Muscle of back (tissue), 13 donors: ENCODE measurements at places on chromosomes 3 and 15.

GRCh38 chr3:128182656-128183055 lies 29.4 kb downstream of the EEFSEC start:
- no peak for DNase-seq

DNA sequence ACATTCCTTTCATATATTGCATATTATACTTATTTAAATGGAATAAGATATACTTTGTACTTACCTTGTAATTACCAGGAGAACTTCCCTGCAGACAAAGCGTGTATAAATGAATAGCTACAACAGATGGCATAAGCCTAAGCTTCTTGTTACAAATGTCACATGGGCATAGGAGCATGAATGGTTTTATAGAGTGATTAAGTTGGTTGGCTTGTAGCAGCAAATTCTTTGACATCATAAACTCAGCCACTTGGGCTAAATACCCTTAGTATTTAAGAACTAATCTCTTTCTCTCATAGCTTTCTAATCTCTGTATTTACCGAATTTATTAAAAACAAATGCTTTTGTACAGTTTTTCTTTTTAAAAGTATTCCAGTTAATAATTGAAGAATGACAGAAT lies at the start of gene UBAP1L:
Gene UBAP1L, minus strand, starts transcription at position 115 of the 400 bp plus-strand sequence. CDS start 8,985 bp downstream, outside the sequence.
- no peak for DNase-seq

- no peak for DNase-seq
Observed at GRCh38 chr15:63881431-63881830, 47.7 kb upstream of the HERC1 start.

- DNase-seq = no peak
Observed at GRCh38 chr15:76575274-76575673, 238.7 kb downstream of the ISL2 start.

DNA sequence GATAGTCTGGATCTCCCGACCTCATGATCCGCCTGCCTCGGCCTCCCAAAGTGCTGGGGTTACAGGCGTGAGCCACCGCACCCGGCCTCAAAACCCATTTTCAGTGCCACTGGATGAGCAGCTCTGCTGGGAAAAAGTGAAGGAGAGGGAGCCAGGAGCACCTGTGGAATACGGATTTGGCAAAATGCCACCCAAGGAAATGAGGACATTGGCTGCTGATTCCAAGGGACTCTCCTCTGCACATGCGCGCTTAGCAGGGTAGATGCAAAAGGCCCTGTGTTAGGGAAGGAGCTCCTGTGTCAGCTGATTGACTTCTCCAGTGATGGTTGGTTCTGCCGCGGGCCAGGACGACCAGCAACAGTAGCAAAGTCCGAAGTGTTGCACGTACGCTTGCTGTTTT lies 43.4 kb upstream of the IGF1R start:
- DNase-seq = no peak

- DNase-seq = peak; percentile 59
Observed at GRCh38 chr3:135966271-135966961, 888 bp downstream of the PPP2R3A start.

GRCh38 chr3:111667170-111667569 lies 72.0 kb upstream of the ZBED2 start:
- DNase-seq = no peak

GRCh38 chr3:155549087-155549486 lies 195.8 kb downstream of the PLCH1 start:
- DNase-seq = no peak

DNA sequence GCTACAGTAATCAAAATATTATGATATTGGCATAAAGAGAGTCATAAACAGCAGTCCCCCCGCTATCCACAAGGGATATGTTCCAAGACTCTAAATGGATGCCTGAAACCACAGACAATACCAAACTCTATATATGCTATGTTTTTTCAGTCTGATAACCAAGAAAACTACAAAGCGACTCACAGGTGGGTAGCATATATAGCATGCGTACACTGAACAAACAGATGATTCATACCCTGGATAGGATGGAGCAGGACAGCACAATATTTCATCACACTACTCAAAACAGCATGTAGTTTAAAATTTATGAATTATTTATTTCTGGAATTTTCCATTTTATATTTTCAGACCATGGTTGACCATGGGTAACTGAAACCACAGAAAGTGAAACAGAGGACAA lies 87.0 kb upstream of the PPP2R3A start:
- DNase-seq = no peak

DNA sequence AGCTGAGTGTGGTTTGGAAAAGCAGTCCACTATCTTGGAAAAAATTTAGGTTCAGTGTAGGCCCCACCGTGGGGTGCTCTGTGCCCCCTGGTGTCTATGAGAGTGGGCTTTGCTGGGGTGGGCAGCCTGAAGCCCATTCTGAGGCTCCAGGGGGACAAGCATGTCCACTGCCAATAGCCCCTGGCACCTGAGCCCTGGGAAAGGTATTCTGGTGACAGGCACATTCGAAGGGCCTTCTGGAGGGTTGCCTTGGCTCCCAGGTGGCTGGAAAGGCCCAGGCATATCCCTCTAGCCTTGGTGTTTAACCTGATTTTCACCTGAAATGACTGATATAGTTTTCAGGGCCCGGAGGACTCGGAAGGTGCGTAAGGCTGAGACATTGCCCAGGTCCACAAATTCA lies 36.1 kb downstream of the SCN5A start:
- no peak for DNase-seq

GRCh38 chr3:100703865-100704264 lies 5.4 kb upstream of the TFG start:
- DNase-seq = no peak

- DNase-seq = no peak
Observed at GRCh38 chr3:127730171-127730570, 57.4 kb downstream of the ABTB1 start.

DNA sequence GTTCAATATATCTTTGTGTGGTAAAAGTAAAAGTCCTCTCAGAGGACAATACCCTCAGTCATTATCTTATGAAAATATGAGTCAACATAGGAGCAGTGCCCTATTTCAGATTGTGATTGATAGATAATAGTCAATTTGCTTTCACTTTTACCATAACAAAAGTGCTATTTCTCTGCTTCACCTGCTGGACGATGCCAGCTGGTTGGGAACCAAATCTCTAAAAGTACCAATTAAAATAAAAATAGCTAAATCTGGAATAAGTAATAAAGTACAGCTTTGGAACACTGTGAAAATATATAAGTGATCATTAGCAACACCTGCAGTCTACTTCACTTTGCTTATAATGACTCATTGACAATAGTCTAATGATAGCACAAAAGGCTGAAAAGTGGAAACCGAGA lies 390.3 kb upstream of the AGTR1 start:
- no peak for DNase-seq

- DNase-seq = no peak
Observed at GRCh38 chr3:109702252-109702651, 364.9 kb upstream of the DPPA4 start.

DNA sequence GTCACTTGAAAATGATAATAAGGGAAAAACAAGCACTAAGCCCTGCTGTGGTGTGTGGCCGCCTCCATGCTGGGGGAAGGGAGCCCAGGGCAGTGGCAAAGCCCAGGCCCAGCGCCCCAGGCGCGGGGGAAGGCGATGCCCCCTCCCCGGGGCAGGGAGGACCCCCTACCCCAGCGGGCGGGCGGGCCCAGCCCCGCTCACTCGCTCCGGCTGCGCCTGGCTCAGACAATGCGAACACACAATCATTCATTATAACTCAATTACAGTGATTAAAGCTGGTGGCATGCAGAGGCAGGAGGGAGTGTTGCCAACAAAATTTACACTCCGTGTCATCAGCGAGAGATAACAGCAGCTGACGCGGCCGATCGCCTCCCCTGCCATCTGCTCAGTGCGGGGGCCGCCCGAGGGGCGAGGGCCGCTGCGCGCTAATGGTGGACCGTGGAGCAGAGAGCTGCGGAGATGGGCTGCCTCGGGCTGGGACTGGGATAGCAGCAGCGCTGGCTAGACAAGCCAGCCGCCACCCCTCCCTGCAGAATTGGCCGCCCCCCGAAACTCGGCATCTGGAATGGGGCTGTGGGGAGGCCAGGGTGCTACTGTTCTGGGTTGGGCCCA lies 64.1 kb downstream of the TLE3 start:
- peak; percentile 60 for DNase-seq

GRCh38 chr3:166837535-166837934 lies 542.6 kb downstream of the ZBBX start:
- no peak for DNase-seq

DNA sequence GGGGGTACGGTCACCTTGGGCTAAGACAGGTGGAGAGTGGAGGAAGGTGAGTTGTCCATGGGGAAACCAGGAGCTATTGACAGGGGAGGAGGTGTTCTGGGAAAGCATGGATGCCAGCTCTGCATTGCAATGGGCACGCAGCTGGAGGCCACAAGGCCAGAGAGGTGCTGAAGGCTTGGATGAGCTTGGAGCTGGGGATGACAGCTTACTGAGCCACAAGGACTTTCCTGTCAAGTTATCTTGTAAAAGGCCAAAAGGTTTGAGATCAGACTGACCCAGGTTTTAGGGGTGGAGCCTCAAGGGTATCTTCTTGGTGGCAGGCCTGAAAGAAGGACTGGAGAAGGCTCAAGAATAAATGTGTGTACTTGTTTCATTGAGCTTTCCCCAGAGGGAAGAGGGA lies 115.2 kb downstream of the ASB7 start:
- DNase-seq = no peak

- DNase-seq = no peak
Observed at GRCh38 chr3:16723978-16724377, 118.8 kb upstream of the DAZL start.
